Lower lobe of right lung (tissue), 2 donors: ENCODE measurements at places on chromosomes 12 and 14. TPM values are rescaled to one million over a fixed set of nuclear protein-coding genes. Genes with fewer than 3 reads are reported as not detected.

- H3K36me3 ChIP-seq, result no peaks in the 10 kb centered on the region
- no peak overlapping the region for H3K4me3 ChIP-seq
- DNase-seq, result no peak
- no peaks in the 10 kb centered on the region for H3K27me3 ChIP-seq
- H3K4me1 ChIP-seq, result peaks cover 66% of the 10 kb centered on the region
- H3K27ac ChIP-seq, result no peak overlapping the region
Measured at GRCh38 chr14:61565181-61565580, 130.1 kb upstream of the HIF1A start.

DNA sequence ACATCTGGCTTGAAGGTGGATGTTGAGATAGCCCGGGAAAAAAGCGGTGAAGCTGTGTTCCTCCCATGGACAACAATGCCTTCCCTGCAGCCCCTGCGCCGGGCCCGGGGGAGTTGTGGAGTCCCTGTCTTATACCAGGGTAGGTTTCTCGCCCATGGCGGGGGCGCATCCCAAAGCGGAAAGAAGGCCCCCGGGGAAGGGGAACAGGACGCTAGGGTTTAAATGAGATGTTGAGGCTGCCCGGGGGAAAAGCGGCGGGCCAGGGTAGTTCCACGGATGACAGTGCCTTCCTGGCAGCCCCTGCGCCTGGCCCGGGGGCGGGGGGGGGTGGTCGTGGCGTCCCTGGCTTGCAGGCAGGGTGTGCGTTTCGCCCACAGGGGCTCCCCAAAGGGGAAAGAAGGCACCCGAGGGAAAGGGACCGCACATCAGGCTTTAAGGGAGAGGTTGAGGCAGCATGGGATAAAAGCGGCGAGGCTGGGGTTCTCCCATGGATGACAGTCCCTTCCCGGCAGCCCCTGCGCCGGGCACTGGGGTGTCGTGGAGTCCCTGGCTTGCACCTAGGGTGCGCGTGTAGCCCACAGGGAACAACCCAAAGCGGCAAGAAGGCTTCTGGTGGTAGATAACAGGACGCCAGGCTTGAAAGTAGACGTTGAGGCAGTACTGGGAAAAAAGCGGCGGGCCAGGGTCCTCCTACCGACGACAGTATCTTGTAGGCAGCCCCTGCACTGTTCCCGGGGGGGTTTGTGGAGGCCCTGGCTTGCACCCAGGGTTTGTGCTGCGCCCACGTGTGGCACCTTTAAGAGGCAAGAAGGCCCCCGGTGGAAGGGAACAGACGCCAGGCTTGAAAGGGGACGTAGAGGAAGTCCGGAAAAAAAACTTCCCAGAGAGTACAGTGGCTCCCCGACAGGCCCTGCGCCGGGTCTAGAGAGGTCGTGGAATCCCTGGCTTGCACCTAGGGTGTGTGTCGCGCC is 160.8 kb upstream of the ALG10B start:
- no peaks in the 10 kb centered on the region for H3K4me1 ChIP-seq
- no peak for DNase-seq
- H3K27me3 ChIP-seq, result no peaks in the 10 kb centered on the region

The SERPINA9 gene
- total RNA-seq, result not detected

The RTN1 gene
- total RNA-seq, result 18.2 TPM
